Glomerular endothelial cell (primary cell): ENCODE measurements at places on chromosomes 5 and 9.

- no peak for DNase-seq
Measured at GRCh38 chr5:157449011-157449723, 10.8 kb upstream of the NIPAL4 start.

GRCh38 chr5:163692091-163692490 is 186.7 kb downstream of the MAT2B start:
- no peak for DNase-seq

GRCh38 chr5:19608444-19609002 is 379.5 kb downstream of the CDH18 start:
- peak; percentile 5 for DNase-seq

DNA sequence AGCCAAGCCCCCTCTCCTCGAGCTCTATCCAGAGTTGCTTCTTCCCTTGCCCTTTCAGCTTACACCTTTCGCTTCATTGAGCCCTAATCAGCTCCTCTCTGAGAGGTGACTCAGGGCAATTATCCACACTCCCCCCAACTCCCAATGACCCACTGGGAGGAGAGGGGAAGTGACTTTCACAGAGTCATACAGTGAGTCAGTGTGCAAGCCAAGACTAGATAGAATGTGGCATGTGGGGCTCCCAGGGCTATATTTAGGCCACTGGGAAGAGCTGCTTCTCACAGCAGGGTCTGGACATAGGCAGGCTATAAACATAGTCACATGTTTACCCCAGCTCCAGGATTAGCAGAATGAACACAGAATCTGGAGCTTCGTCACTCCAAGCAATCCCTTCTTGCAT is 57.4 kb downstream of the NRG2 start:
- DNase-seq = peak; percentile 12

DNA sequence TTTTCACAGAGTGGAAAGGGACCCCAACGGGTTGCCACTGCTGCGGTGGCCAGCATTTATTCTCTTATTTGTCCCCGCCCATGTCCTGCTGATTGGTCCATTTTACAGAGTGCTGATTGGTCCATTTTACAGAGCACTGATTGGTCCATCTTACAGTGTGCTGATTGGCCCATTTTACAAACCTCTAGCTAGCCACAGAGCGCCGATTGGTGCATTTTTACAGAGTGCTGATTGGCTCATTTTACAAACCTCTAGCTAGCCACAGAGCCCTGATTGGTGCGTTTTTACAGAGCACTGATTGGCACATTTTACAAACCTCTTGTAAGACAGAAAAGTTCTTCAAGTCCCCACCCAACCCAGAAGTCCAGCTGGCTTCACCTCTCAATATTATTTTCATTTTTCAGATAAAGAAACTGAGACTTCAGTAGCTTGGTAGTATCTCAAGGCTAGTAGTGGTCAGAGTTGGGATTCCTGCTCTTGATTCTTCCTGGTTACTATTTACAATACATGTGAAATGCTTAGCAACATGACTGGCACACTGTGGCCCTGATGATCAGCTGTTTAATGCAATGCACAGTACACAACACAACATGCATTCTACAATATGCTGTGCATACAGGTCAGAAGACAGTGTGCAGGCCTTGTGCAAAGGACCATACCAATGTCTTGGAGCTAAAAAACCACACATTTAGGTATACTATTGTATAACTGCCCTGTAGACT is 63.6 kb upstream of the BOD1 start:
- no peak for DNase-seq

GRCh38 chr5:101517795-101518194 is 614.7 kb upstream of the ST8SIA4 start:
- DNase-seq = no peak

GRCh38 chr9:112129246-112129645 is 45.9 kb downstream of the SUSD1 start:
- DNase-seq = no peak

- no peak for DNase-seq
Measured at GRCh38 chr5:172439785-172440477, 14.4 kb downstream of the SH3PXD2B start.

- DNase-seq = no peak
Measured at GRCh38 chr5:169171515-169171914, 129.4 kb downstream of the SLIT3 start.

- DNase-seq = no peak
Measured at GRCh38 chr5:72812488-72812887, 4.0 kb upstream of the TNPO1 start.

GRCh38 chr9:133087429-133088145 is 25.8 kb downstream of the CEL start:
- DNase-seq = no peak

- no peak for DNase-seq
Measured at GRCh38 chr5:146082798-146083197, 22.6 kb downstream of the PLAC8L1 start.

DNA sequence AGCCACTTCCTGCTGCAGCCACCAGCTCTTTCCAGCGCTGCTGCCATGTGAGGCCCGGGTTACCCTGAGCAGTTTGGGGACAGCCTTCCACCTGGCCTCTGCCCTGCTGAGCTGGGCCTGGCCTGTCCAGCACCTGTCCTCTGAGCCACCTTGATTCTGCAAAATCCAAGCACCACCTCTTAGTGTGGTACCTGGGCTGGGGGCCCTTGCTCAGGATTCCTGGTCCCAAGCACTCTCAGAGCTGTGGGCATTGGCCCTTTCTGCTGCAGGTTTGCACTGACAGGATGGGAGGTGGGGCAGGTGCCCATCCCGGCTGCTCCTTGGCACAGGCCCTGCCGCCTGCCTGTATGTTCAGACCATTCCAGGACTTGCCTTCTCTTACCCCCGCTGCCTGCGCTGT is 309.2 kb upstream of the IRX4 start:
- no peak for DNase-seq

GRCh38 chr5:138849439-138849838 is 25.7 kb downstream of the LRRTM2 start:
- DNase-seq = no peak

GRCh38 chr5:8349855-8350254 is 480.9 kb downstream of the MTRR start:
- no peak for DNase-seq

DNA sequence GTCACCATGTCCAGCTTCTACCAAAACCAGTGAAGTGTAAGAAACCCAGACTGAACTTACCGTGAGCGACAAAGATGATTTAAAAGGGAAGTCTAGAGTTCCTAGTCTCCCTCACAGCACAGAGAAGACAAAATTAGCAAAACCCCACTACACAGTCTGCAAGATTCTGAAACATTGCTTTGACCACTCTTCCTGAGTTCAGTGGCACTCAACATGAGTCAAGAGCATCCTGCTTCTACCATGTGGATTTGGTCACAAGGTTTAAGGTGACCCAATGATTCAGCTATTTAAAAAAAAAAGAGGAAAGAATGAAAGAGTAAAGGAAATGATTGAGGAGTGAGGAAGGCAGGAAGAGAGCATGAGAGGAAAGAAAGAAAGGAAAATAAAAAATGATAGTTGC is 19.8 kb downstream of the IL7R start:
- DNase-seq = no peak

GRCh38 chr5:73256012-73256411 is 83.0 kb downstream of the TMEM174 start:
- no peak for DNase-seq

GRCh38 chr5:54446379-54446732 is 9.1 kb upstream of the HSPB3 start:
- DNase-seq = no peak

- DNase-seq = no peak
Measured at GRCh38 chr9:99451112-99451606, 229.1 kb downstream of the SEC61B start.

- DNase-seq = no peak
Measured at GRCh38 chr5:136042665-136043121, 13.9 kb downstream of the TGFBI start.

DNA sequence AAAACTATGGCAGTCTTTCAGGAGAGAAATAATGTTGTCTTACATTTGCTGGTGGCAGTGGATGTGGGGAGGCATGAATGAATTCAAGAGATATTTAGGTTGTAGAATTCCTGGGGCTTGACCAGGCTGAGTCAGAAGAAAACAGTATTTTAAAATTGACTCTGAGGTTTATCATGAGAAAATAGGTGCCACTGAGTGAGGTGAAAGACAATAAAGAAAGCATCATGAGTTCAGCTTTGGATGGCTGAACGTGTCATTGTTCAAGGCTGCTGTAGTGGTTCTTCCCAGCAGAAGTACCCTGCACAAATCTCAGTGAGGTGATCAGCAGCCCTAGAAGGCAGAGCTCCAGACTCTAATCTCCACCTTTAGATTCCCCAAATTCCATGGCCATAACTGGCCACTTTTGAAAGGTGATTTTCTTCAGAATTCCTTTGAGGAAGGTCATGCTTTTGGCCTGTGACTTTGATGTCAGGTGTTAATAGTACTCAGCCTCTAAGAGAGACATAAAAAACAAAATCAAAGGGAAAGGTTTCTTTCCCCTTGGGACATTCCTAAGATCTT is 395.4 kb downstream of the NTRK2 start:
- DNase-seq = no peak

DNA sequence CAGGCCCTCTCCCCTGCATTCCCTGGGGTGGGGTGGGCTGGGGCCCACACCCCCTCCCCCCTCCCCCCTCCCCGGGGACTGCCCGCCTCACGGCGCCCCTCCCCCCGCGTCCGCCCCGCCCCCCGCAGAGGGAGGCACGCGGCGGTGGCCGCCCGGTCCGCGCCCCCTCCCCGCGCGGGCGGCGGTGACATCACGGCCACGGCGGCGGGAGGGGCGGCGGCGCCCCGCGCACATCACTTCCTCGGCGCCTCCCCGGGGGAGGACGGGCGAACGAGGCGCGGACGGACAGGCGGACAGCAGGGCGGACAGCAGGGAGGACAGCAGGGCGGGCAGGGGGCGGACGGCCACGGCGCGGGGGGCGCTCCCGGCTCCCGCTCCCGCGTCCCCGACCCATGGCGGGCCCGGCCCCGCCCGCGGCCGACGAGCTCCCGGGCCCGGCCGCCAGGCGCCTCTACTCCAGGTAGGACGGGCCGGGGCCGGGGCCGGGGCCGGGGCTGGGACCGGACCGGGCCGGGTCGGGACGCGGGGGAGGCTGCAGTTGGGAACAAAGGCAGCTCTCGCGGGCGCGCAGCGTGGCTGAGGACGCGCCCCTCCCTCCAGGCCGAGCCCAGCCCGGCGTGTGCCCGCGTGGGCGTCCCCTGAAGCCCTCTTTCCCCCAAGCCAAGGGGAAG is at the start of gene GPSM1:
GPSM1 (plus strand) TSS at position 236 of the 671 bp plus-strand sequence; CDS start at position 393, 157 bp downstream.
- DNase-seq = no peak

- no peak for DNase-seq
Measured at GRCh38 chr9:136043441-136043991, 51.6 kb downstream of the NACC2 start.

- no peak for DNase-seq
Measured at GRCh38 chr5:92885950-92886349, 695.1 kb downstream of the NR2F1-AS1 start.

- DNase-seq = no peak
Measured at GRCh38 chr9:136825295-136826187, 16.7 kb upstream of the AJM1 start.

DNA sequence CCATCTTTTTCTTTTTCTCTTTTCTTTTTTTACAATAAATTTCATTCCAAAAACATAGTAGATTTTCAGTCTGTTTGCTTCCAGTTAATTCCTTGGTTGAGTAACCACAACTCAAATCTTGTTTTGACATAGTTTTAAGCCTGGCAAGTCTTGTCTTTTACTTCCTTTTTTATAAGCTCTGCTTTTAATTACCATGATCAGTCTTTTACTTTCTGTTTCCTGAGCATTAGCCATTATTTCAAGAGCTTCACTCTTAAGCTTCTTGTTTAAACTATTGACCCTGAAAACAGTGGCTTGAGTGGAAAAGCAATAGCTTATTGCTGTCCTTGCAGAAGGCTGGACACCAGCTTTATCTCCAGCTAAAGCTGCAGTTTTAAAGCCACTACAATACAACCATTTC is 1363.3 kb downstream of the MAT2B start:
- DNase-seq = no peak

GRCh38 chr5:128762661-128763306 is 202.5 kb upstream of the SLC27A6 start:
- no peak for DNase-seq

- DNase-seq = no peak
Measured at GRCh38 chr5:34494111-34494755, 161.9 kb upstream of the RAI14 start.

- no peak for DNase-seq
Measured at GRCh38 chr9:129497005-129497812, 123.7 kb downstream of the C9orf50 start.

- DNase-seq = no peak
Measured at GRCh38 chr5:9927106-9927505, 297.0 kb upstream of the TAS2R1 start.

- peak; percentile 20 for DNase-seq
Measured at GRCh38 chr9:4739587-4740387, 1.2 kb downstream of the AK3 start.

DNA sequence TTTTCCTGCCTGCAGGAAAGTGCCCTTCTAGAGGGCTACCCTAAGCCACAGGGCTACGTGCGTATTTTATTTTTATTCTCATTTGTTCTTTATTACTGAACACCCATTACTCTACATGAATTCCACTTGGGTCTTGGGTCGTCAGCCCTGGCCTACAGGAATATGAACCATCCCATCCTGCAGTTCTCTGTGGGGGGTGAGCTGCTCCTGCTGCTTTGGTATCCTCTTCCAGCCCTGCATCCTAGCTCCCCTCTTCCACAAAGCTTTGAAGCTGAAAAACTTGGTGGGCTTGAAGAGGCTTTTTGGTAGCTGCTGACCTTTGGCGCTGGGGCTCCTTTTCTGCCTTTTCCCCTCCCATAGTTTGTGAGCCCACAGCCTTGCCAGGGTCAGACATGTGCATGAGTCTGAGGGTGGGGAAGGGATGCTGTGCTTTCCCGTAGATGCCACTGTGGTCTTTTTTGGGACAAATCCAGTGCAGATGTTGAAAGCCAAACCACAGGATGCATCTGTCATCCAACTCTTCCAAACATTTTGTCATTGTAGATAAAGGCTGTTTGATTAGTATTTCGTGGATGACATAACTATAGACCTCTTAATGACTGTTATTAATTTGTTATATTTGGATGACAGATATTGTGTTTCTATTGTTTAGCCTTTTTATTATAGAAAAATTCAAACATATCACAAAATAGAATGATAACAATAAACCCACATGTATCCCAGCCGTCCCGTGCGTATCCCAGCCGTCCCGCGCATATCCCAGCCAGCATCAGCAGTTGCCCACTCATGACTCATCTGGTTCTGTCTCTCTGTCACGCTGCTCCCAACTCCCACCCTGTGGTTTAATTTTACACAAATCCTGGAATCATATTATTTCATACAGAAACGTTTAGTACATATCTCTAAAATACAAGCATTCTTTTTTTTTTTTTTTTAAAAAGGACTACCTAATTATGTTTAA is 43.9 kb downstream of the SLC46A2 start:
- DNase-seq = no peak

DNA sequence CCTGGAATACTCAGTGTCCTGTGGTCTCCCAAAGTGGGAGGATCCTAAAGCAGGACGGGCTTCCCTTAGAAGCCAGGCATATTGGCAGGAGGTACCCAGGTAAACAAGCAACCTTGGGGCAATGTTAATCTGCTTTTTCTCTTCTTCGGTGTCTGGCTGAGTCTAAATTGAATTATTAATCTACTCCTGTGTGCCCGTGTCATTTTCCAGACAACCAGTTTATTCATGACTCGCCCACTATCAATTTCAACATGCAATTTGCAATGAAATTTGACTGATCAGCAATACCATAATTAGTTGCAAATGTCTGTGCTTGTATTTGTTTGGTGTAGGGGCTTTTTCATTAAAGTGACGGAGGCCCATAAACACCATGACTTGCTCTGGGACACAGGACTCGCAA is 32.9 kb upstream of the JADE2 start:
- no peak for DNase-seq

GRCh38 chr5:39854771-39855410 is 430.1 kb upstream of the DAB2 start:
- no peak for DNase-seq

GRCh38 chr5:135877570-135878155 is 18.0 kb downstream of the IL9 start:
- no peak for DNase-seq
